ENCODE measurements at places on chromosomes 13 and 19. TPM values are rescaled to one million over a fixed set of nuclear protein-coding genes. Genes with fewer than 3 reads are reported as not detected.

ZNF534 gene
- not detected for total RNA-seq

UBAC2 gene
- 35.1 TPM for total RNA-seq

ELANE gene
- not detected for total RNA-seq

TPTE2 gene
- not detected for total RNA-seq

KIR2DL3 gene
- not detected for total RNA-seq

MAP4K1 gene
- not detected for total RNA-seq

SKA3 gene
- 4.4 TPM for total RNA-seq

ZNF573 gene
- 6.6 TPM for total RNA-seq

EPS8L1 gene
- 1.3 TPM for total RNA-seq

TSC22D1 gene
- 85.8 TPM for total RNA-seq

PTH2 gene
- total RNA-seq, result not detected

POLD1 gene
- 13.7 TPM for total RNA-seq

CD33 gene
- not detected for total RNA-seq

EPSTI1 gene
- 2.7 TPM for total RNA-seq

EFNB2 gene
- total RNA-seq, result 63.7 TPM

CYP2A7 gene
- not detected for total RNA-seq

ADGRE2 gene
- 0.32 TPM for total RNA-seq

NAXD gene
- total RNA-seq, result 21.7 TPM

F10 gene
- total RNA-seq, result 15.7 TPM

ATP5F1D gene
- total RNA-seq, result 16.0 TPM

KCNN4 gene
- 0.30 TPM for total RNA-seq

ZNF555 gene
- 7.2 TPM for total RNA-seq

PNMA8B gene
- 1.2 TPM for total RNA-seq

ZNF256 gene
- total RNA-seq, result 3.6 TPM

SIGLEC6 gene
- not detected for total RNA-seq

OR7C1 gene
- total RNA-seq, result not detected

STOML3 gene
- not detected for total RNA-seq

KPNA3 gene
- 64.2 TPM for total RNA-seq

F2RL3 gene
- total RNA-seq, result not detected

ZNF587 gene
- 61.1 TPM for total RNA-seq

MCEMP1 gene
- total RNA-seq, result not detected

FSTL3 gene
- total RNA-seq, result 372 TPM

LINGO3 gene
- not detected for total RNA-seq

REEP6 gene
- 2.4 TPM for total RNA-seq

KASH5 gene
- not detected for total RNA-seq

LRRC4B gene
- total RNA-seq, result 0.18 TPM

ATP7B gene
- total RNA-seq, result 5.3 TPM
